ENCODE measurements at places on chromosomes 3 and 15. TPM values are rescaled to one million over a fixed set of nuclear protein-coding genes. Genes with fewer than 3 reads are reported as not detected.

DNA sequence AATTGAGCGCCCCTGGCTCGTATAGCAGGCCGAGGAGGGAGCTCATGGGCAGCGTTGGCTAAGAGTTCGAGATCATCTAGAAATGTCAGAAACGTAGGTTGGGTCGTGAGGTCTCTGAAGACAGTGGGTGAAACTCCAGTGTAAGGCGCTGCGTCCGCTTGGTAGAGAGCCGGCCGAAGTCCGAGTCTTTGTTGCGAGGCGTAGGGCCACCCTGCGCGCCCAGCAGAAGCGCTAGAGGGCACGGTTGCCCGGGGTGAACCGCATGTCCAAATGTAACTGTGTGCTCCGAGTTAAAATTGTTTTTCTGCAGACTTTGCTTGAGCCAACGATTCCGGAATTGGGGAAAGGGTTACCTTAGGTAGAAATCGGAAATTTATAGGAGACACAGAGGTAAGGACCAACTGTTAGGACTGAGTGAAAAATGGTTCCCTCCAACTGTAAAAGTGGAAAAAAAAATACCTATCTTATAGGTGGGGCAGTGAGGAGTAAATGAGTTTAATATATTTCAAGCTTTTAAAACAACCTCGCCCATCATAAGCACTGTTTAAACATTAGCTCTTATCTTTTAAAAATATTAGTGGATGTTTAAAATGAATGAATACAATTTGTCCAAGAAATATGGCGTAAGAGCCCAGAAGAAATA lies 993 bp upstream of the SIAH2 start:
- no peaks in the 10 kb centered on the region for H3K27me3 ChIP-seq
- H3K27ac ChIP-seq = peak overlapping the region; percentile 99
- H3K4me3 ChIP-seq = peak overlapping the region; percentile 99
- no peak for DNase-seq
- H3K4me1 ChIP-seq = peaks cover 31% of the 10 kb centered on the region

GRCh38 chr3:126109880-126110235 lies 25.9 kb upstream of the SLC41A3 start:
- peaks cover 6% of the 10 kb centered on the region for H3K27me3 ChIP-seq
- H3K36me3 ChIP-seq = no peaks in the 10 kb centered on the region
- peak; percentile 4 for DNase-seq
- H3K4me1 ChIP-seq = peaks cover 2% of the 10 kb centered on the region
- no peak overlapping the region for H3K27ac ChIP-seq
- no peak overlapping the region for H3K4me3 ChIP-seq

- peaks cover 33% of the 10 kb centered on the region for H3K27me3 ChIP-seq
- peaks cover 3% of the 10 kb centered on the region for H3K4me1 ChIP-seq
- no peak for DNase-seq
- H3K27ac ChIP-seq = no peak overlapping the region
- H3K36me3 ChIP-seq = peaks cover 4% of the 10 kb centered on the region
Observed at GRCh38 chr3:112320691-112321090, 12.3 kb upstream of the CD200 start.

GRCh38 chr15:93831641-93832040 lies 399.7 kb upstream of the MCTP2 start:
- H3K4me1 ChIP-seq = no peaks in the 10 kb centered on the region
- H3K27me3 ChIP-seq = peaks cover 26% of the 10 kb centered on the region
- H3K27ac ChIP-seq = no peak overlapping the region
- no peaks in the 10 kb centered on the region for H3K36me3 ChIP-seq

DNA sequence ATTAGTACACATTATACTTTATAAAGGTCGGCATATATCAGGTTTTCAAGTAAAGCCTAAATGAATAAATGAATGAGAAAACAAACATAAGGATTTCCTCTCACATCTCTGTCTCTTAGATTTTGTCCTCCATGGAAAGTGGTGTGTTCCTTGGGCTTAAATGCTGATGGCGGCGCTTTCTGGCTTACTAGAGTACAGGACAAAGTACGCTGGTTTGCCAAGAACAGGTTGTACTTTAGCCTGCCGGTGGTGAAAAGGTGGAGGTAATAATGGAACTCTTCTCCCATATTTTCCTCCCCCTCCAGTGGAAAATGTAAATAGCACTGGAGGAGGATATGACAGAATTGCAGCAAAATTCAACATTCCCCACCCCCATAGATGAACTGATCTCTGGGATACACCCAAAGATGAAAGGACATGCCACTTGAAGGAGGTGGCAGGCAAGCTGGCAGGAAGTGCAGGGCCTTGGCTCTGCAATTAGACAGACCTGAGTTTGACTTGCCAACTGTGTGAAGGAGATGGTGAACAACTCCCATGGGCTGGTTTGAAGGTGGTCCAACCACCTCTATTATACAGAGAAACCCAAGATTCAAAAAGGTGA lies 29.3 kb downstream of the CEP152 start:
- no peak overlapping the region for H3K4me3 ChIP-seq
- peaks cover 8% of the 10 kb centered on the region for H3K36me3 ChIP-seq
- no peak for DNase-seq
- no peaks in the 10 kb centered on the region for H3K4me1 ChIP-seq
- H3K27ac ChIP-seq = no peak overlapping the region

DNA sequence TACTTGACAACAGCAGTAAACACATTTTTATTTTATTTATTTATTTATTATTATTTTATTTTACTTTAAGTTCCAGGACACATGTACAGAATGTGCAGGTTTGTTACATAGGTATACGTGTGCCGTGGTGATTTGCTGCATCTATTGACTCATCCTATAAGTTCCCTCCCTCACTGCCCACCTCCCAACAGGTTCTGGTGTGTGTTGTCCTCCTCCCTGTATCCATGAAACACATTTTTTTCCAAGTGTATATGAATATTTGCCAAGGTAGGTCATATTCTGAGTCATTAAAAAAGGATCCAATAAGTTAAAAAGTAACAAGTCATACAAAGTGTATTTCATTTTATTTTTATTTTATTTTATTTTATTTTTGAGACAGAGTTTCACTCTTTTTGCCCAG lies 567.3 kb upstream of the KCNMB2 start:
- no peak for DNase-seq
- H3K27me3 ChIP-seq = no peaks in the 10 kb centered on the region
- no peak overlapping the region for H3K27ac ChIP-seq
- no peak overlapping the region for H3K4me3 ChIP-seq
- H3K36me3 ChIP-seq = peaks cover 2% of the 10 kb centered on the region

- H3K4me1 ChIP-seq = no peaks in the 10 kb centered on the region
- no peak overlapping the region for H3K27ac ChIP-seq
- DNase-seq = no peak
- no peaks in the 10 kb centered on the region for H3K36me3 ChIP-seq
- H3K4me3 ChIP-seq = no peak overlapping the region
- H3K27me3 ChIP-seq = no peaks in the 10 kb centered on the region
Observed at GRCh38 chr3:148131990-148132638, 565.6 kb upstream of the AGTR1 start.

GRCh38 chr3:171986176-171986575 lies 53.2 kb upstream of the FNDC3B start:
- no peak overlapping the region for H3K27ac ChIP-seq
- H3K4me1 ChIP-seq = peaks cover 2% of the 10 kb centered on the region
- no peak for DNase-seq
- H3K4me3 ChIP-seq = no peak overlapping the region

GRCh38 chr15:69834761-69835160 lies 263.0 kb downstream of the TLE3 start:
- H3K27ac ChIP-seq = no peak overlapping the region
- peaks cover 16% of the 10 kb centered on the region for H3K27me3 ChIP-seq

DNA sequence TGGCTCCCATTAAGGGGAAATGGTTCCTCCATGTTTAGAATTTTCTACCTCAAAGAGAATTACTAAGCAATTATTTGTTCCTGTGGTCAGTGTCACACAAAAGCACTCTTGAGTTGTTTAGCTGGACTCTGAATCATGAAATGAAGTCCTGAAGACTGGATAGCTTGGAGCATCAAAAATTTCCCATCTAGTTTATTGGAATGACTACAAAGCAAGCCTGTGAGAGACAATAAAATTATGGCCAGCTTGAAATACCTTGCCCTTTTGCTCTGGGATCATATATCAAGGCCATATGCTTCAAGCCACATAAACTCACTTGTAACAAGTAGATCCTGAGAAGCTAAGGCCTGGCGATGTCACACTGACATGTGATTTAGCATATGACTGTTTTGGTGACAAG lies 292.3 kb downstream of the TIGIT start:
- DNase-seq = no peak
- no peaks in the 10 kb centered on the region for H3K27me3 ChIP-seq
- H3K36me3 ChIP-seq = peaks cover 5% of the 10 kb centered on the region

DNA sequence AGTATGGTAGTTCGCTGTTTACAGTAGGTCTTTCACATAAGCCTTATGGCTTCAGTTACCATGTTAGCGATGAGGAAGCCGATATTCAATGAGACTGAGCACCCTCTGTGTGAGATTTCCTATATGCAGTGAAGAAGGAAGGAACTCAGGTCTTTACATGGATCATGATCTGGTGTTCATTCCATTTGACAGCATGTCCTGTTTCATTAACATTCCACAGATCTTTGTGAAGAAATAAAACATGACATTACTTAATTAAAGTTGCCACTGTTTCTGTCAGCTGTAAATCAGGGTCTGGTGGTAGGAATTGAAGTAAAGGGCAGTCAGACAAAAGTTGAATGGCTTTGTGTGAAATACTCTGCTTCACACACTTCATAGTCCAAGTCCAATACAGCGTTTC lies 768.6 kb downstream of the ZPLD1 start:
- no peaks in the 10 kb centered on the region for H3K27me3 ChIP-seq
- H3K4me3 ChIP-seq = no peak overlapping the region
- no peaks in the 10 kb centered on the region for H3K4me1 ChIP-seq
- H3K36me3 ChIP-seq = no peaks in the 10 kb centered on the region
- DNase-seq = no peak

- H3K27ac ChIP-seq = no peak overlapping the region
- no peak for DNase-seq
- H3K4me3 ChIP-seq = no peak overlapping the region
- H3K36me3 ChIP-seq = no peaks in the 10 kb centered on the region
- H3K27me3 ChIP-seq = no peaks in the 10 kb centered on the region
- peaks cover 1% of the 10 kb centered on the region for H3K4me1 ChIP-seq
Observed at GRCh38 chr3:141708367-141708766, 29.7 kb upstream of the RNF7 start.

DNA sequence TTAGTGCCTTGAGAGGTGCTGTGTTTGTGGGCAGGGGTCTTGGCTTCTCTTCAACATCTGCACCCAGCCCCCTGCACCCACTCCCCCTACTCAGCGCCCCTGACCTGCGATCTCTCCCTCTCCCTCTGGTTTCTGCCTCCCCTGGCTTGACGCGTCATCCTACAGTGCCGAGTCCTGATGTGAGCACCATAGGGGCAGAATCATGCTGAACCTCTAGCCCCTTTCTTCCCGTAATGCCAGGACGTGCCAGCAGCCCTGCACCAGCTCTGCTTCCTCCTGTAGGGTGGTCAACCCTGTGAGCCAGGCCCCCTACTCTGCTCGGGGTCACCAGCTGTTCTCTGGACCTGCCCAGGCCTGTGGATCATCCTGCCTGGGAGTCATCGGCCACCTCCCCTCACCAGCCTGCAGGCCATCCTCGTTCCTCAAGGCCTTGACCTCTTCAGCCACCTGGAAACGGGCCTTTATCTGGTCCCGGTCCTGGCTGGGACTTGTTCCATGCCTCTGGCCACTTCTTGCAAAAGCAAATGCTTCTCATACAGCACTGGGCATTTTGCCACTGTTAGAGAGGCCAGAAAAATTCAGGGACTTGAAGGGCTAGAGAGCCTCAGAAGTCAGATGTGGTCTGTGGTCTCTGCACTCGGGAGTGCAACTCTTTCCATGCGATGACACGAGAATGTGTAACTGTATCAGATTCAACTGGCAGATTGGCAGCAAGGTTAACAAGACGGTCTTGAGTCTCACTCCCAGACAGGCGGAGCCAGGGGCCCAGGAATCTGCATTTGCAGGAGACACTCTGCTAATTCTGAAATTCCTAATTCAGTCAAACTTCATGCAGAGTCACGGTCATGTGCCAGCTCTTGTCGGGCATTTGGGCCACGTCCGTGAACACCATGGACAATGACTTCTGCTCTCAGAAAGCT lies 16.7 kb upstream of the KLF15 start:
- no peaks in the 10 kb centered on the region for H3K36me3 ChIP-seq
- H3K27me3 ChIP-seq = peaks cover 42% of the 10 kb centered on the region
- DNase-seq = no peak
- H3K4me1 ChIP-seq = peaks cover 2% of the 10 kb centered on the region

DNA sequence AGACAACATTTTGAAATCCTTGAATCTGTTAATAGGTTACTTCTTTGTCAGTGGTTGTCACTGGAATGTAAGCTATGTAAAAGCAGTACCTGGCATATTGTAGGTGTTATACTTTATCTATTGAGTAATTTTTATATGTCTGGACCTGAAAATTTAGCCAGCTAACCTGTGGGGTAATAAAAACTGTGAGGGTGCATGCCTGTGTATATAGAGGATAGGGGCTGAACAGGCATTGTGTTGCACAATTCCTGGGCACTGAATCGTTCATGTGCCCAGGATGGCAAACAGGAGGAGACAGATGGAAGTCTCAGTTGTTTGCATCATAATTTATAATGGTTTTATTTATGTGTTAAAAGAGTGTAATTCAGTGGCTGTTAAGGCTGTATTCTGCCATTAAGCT lies 67.1 kb downstream of the ARMC8 start:
- no peaks in the 10 kb centered on the region for H3K36me3 ChIP-seq
- H3K4me3 ChIP-seq = no peak overlapping the region
- no peak overlapping the region for H3K27ac ChIP-seq
- no peak for DNase-seq

DNA sequence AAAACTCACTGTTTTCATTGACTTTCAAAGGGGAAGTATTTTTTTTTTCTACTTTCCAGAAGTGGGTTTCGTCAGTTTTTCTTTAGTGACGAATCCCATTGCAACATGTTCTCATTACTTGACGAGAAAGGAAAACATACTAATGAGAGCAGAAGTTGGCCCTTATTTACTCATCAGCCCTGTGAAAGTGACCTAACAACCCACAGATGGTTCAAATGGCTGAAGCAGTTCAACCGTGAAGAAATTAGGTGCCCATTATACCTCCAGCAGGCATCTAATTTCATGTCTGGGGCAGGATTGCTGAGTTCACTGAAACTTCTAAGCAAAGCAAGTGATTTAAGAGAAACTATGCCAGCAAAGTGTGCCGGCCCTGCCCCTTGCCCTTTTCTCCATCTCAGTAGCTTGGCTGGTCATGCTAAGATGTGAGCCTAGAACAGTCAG lies 9.0 kb downstream of the AQP9 start:
- peaks cover 18% of the 10 kb centered on the region for H3K27me3 ChIP-seq
- peaks cover 2% of the 10 kb centered on the region for H3K4me1 ChIP-seq
- no peak overlapping the region for H3K27ac ChIP-seq
- no peak overlapping the region for H3K4me3 ChIP-seq
- H3K36me3 ChIP-seq = no peaks in the 10 kb centered on the region
- no peak for DNase-seq

Gene SI
- total RNA-seq = not detected

Gene CHDH
- 0.94 TPM for total RNA-seq

Gene GOLGA8G
- not detected for total RNA-seq

Gene SLC22A14
- 0.23 TPM for total RNA-seq

Gene ARMC8
- total RNA-seq = 75.8 TPM

Gene ISLR
- total RNA-seq = not detected

Gene NEK10
- 2.3 TPM for total RNA-seq

Gene BNC1
- total RNA-seq = not detected
